ENCODE measurements at places on chromosomes 16 and 17.

DNA sequence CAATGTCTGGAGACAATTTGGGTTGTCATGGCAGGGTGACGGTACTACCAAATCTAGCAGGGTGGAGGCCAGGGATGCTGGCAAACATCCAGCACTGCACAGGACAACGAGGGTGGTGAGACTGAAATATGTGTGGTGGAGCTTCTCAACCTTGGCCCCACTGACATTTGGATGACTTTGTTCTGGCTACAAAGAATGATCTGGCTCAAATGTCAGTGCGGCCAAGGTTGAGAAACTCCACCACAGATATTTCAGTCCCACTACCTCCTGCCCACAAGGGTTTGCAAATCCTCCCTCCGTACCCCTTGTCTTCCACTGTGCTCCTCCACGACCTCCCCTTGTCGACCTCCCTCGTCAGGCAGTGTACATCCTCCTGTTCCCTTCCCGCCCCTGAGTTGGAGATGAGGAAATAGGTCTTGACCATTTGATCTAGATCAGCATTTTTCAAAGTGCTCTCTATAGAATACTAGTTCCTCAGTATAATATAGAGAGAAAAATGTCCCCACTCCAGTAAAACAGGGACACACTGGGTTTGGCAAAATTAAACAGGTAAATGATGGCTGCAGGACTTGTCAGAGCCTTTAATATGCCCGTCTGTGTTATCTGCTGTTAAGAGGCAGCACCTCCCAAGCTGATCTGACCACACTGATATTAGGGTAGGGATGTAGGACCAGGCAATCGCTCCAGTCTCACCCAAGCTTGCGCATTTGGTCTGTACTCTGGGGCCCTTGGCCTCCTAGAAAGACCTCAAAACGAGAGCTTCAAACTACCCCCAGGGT is 6.8 kb downstream of the OSGIN1 start:
- DNase-seq = no peak

DNA sequence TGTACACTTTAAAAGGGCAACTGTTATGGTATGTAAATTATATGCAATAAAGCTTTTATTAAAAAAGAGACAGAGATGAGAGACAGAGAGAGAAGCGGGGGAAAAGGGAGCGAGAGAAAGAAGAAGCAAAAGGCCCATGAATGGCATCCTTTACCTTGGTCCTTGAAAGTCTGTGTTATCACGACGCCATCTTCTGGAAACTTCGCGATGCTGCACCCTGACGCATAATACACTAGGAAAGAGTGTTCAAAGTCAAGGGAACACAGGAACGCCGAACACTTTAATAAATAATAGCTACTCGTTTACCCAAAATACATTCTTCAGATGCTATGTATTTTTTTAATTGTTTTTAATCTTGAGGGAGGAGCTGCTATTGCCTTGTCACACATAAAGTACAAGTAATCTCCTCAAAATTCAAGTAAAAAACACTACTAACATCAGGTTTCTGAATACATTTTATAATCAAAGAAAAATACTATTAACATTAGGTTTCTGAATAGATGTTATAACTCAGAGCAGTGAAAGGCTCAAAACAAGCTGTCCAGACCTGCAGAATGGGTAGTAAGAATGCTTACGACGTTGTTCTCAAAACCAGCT is 23.0 kb upstream of the SLC38A8 start:
- no peak for DNase-seq

DNA sequence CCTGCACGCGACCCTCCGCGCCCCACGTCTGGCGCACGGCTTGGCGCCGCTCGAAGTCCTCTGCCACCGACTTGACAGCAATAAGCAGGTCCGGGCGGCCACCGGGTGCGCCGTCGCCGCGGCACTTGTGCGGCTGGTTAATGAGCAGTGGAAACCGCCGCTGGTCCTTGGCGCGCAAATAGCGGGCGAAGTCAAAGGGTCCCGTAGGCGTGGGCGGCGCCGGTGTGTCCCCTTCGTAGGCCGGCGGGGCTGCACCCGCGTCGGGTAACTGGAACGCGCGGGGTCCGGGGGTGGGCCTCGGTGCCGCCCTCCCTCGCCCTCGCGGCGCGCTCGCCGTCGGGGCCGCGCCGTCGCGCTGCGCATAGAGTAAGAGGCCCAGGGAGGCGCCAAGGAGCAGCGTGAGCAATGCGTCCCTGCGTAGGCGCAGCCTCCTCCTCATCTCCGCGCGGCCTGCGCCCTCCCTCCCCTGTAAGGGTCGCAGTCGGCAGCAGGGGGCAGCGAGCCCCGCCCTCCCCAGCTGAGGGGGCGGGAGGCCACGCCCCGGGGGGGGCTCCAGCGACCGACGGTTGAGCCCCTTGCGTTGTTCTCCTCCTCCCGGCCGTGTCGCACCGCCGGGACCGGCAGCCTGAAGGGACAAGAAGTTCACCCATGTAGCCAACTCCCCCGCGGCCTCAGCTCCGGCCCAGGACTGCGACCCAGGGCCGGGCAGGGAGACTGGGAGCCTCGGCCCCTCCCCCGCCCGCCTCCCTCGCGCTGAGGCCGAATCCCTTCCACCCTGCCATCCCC is 558 bp downstream of the B3GNT9 start:
- peak; percentile 40 for DNase-seq

DNA sequence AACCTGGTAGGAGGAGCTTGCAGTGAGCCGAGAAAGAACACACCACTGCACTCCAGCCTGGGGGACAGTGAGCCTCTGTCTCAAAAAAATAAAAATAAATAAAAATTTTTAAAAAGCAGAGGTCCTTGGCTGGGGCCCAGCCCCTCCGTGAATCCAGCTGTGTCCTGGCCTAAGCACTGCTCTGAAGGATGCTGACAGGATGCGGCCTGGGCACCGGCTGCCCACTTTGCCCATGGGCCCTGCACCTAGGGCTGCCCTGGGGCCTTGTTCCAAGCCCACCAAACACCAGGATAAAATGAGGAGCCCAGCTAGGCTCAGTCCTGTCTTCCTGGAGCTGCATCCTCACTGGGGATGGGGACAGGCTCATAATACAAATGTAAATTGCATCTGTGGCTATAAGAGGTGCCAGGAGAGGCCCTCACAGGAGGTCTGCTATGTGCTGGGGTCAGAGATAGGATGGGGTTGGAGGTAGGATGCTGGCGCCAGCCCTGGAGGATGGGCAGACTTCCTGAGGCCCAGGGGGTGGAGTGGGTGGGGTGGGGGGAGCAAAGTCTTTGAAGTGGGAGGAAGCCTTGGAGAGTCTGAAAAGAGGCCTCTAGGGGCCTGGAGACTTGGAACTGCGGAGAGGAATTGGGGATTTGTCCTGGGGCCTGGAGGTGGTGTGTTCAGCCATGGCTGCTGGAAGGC is 6.2 kb downstream of the C16orf89 start:
- no peak for DNase-seq

- no peak for DNase-seq
Measured at GRCh38 chr17:75228305-75228704, 22.8 kb downstream of the NUP85 start.

DNA sequence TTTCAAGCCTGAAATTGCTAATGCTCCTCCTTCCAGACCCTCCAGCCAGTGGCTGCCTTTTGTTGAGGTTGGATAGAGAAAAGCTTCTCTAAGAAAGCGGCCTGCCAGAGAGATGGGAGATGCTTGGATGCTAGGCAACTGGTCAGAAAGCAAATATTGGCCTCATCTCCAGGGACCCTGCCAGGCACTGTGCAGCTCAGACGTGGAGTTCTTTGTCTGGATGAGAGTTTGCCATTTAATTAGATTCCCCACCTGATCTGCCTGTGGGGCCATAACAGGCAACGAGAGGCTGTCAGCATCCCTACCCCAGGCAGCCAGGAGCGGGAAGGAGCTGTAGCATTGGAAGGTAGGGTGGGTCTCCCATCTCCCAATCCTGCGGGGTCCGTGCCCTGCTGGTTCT is 52.7 kb downstream of the ASIC2 start:
- no peak for DNase-seq

DNA sequence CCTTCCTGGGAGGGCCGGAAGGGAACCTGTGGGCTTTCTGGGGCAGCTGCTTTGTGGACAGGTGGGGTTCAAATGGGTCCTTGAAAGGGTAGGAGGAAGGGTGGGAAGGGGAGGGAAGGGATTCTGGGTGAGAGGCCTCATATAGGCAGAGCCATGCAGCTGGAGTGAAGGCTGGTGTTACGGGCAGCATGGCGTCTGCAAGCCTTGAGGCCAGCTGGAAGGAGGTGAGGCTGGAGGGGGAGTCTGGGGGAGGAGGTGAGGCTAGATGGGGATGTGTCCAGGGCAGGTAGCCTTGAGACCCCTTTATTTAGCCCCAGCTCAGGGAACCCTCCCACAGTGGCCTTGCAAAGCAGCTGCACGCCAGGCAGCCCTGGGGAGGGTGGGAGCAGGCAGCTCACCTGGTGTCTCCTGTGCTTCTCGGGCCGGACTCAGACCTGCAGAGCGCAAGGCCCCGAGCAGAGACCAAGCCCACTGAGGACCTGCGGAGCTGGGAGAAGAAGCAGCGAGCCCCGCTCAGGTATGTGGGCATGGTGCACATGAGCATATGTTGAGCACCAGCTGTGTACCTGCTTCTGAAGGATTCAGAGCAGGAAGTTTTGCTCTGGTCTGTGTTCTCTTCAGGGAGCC is 50.6 kb downstream of the SNX20 start:
- no peak for DNase-seq

DNA sequence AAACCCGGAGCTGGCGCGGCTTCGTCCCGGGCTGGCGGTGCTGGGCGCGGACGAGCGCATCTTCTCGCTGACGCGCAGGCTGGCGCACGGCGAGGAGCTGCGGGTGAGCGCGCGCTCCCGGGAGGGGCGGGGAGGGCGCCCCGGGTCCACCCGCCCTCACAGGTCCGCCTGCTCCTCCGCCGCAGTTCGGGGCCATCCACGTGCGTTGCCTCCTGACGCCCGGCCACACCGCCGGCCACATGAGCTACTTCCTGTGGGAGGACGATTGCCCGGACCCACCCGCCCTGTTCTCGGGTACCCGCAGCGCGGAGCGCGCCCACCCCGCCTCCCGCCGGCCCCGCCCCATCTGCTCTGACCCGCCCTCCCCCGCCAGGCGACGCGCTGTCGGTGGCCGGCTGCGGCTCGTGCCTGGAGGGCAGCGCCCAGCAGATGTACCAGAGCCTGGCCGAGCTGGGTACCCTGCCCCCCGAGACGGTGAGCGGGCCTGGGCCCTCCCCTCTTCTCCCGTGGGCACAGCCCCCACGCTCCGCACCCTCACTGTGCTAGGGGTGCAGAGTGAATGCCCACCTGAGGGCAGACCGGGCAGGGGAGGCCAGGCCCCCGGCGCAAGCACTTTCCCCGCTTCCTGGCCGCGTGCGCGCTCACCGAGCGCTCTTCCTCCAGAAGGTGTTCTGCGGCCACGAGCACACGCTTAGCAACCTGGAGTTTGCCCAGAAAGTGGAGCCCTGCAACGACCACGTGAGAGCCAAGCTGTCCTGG is 1.4 kb downstream of the HAGHL start:
- peak; percentile 71 for DNase-seq

DNA sequence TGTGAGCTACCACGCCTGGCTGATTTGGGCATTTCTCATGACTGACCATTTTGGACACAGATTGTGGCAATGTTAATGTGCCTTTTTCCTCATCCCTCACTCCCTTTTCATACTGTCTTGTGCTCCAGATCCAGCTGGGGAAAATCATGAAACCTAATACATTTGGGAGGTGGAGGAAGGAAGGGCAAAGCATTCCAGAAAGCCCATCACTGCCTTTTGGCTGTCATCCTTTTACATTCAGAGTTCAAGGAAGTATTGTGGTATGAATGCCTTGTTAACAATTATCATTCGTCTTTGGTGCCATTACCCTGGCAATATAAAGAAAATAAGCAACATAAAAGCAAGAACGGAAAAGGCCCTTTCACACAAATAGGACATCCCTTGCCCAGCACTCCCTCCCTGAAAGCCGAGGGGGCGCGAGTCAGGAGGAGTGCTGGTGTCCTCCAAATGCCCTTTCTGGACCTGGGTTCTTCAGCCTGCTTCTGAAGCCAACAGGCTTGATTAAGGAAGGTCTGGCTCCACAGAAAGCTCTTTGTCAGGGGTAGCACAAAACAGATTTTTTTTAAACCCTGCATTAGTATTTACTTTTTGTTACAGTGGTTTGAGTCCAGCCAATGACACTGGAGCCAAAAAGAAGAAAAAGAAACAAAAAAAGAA is 20.1 kb downstream of the NMT1 start:
- no peak for DNase-seq

DNA sequence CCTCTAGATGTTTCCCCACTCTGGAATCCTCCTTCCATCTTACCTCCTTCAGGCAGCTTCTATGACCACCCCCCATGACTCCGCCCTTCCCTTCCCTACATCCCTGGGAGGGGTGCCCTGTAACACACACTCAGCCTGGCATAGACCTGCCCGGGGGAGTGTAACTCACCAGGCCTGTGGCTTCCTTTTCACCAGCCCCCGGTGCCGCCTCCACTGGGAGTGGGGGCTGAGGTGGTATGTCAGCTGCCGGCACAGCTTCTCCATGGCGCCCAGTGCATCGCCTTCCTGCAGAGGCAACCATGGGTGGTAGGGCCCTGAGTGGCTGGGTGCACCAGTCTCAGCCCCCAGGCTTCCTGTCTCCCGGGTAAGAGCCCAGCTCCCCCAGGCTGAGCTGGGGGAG is 32.3 kb downstream of the TRPV2 start:
- DNase-seq = no peak

DNA sequence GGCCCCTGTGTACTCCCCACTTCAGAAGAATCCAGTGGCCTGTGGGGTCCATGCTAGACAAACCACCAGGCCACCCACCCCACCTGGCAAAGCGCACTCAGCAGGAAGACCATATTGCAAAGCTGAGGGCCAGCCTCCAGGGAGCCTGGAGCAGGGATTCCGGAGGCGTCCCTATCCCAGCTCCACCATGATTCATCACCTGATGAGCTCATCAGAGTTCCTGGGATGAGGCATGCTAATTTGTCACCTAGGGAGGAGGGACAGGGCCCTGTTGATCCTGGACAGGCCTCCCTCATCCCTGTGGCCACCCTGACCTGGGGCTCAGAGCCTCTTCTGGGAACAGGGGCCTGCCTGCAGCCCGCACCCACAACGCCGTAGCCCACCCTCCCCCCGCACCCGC is 131.6 kb upstream of the PLCG2 start:
- DNase-seq = no peak

GRCh38 chr16:57082664-57083063 is 9.7 kb upstream of the CPNE2 start:
- DNase-seq = no peak

DNA sequence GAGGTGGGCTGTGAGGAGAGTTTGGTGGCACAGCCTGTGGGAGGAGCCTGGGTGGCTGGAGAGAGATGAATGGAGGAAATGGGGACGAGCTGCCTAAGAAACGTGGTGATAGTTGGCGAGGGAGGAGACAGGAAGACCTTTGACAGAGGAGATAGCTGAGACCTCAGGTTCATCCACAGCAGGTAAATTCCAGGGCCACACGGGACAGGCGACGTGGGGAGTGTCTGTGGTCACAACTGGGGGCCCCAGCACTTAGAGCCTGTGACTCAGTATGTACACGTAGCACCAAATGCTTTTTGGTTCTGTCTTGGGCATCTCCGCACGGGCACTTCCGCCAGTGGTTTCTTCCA is 7.7 kb downstream of the MINK1 start:
- no peak for DNase-seq

DNA sequence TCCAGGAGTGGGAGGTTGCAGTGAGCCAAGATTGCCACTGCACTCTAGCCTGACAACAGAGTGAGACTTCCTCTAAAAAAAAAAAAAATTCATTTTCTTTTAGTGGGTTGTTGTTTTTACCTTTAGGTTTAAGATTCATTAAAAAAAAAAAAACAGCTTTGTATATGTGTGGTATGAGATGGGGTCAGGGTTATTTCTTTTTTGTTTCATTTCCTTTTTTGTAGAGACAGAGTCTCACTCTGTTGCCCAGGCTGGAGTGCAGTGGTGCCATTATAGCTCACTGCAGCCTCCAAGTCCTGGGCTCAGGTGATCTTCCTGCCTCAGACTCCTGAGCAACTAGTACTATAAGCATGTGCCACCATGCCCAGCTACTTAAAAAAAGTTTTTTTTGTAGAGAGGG is 47.0 kb downstream of the BCAS3 start:
- DNase-seq = no peak
